Sigmoid colon (tissue), 7 donors: ENCODE measurements at places on chromosomes 16 and 17. TPM values are rescaled to one million over a fixed set of nuclear protein-coding genes. Genes with fewer than 3 reads are reported as not detected.

MRPL58 gene
- total RNA-seq: 104 TPM

ST6GALNAC1 gene
- 4.6 TPM for total RNA-seq

ZBTB4 gene
- total RNA-seq: 42.5 TPM

OR1A1 gene
- not detected for total RNA-seq

SOX9 gene
- 0.49 TPM for total RNA-seq

RAMP2 gene
- total RNA-seq: 26.6 TPM

TBCD gene
- total RNA-seq: 69.0 TPM

ZNF319 gene
- 4.1 TPM for total RNA-seq

CRHR1 gene
- total RNA-seq: not detected

SLC13A2 gene
- total RNA-seq: under 0.01 TPM

SLC6A2 gene
- not detected for total RNA-seq

PRSS36 gene
- 7.3 TPM for total RNA-seq

CAMKK1 gene
- 6.4 TPM for total RNA-seq

SLC6A4 gene
- not detected for total RNA-seq

DNA sequence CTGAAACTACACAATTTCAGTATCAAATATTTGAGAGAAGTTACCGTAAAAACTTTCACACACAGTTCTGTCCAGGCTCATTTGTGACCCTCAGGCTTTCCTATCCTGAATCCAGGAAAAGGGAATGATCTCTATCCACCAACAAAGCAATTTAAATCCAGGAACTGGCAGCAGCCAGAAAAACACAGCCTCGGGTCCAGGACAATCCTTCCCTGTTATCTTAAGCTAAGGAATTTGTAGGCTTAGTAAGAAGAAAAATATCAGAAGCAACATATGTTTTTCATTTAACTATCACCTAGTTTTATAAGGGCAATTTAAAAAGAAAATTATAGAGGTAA is 47.1 kb downstream of the TEX2 start:
- peak overlapping the region; percentile 64 for H3K27ac ChIP-seq
- no peak overlapping the region for H3K4me3 ChIP-seq
- no peak for DNase-seq
- peaks cover 9% of the 10 kb centered on the region for H3K36me3 ChIP-seq
- peaks cover 60% of the 10 kb centered on the region for H3K4me1 ChIP-seq

DNA sequence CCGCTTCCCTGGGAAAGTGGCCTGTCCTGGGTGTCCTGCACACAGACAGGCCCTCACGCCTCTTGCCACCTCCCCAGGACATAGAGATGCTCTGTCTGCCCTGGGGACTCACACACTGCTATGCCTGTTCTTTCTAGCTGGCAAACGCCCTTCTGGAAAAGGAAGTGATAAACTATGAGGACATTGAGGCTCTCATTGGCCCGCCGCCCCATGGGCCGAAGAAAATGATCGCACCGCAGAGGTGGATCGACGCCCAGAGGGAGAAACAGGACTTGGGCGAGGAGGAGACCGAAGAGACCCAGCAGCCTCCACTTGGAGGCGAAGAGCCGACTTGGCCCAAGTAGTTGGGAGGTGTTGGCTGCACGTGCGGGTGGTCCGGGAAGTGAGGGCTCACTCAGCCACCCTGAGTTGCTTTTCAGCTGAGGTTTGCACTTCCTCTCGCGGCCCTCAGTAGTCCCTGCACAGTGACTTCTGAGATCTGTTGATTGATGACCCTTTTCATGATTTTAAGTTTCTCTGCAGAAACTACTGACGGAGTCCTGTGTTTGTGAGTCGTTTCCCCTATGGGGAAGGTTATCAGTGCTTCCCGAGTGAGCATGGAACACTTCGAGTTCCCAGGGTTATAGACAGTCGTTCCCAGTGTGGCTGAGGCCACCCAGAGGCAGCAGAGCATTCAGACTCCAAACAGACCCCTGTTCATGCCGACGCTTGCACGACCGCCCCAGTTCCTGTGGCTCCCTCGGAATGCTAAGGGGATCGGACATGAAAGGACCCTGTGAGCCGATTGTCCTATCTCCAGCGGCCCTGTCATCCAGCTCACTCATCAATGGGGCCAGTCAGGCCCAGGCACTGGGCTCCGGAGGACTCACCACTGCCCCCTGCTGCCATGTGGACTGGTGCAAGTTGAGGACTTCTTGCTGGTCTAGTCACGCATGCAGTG is 3.5 kb upstream of the RPL13 start:
- H3K27me3 ChIP-seq: no peaks in the 10 kb centered on the region
- H3K4me3 ChIP-seq: no peak overlapping the region
- no peak overlapping the region for H3K27ac ChIP-seq
- DNase-seq: peak; percentile 81

GRCh38 chr17:49435671-49436029 is 21.0 kb upstream of the PHB1 start:
- H3K4me1 ChIP-seq: no peaks in the 10 kb centered on the region
- peaks cover 25% of the 10 kb centered on the region for H3K27me3 ChIP-seq
- H3K36me3 ChIP-seq: no peaks in the 10 kb centered on the region
- no peak overlapping the region for H3K4me3 ChIP-seq
- no peak overlapping the region for H3K27ac ChIP-seq
- no peak for DNase-seq

- no peak overlapping the region for H3K27ac ChIP-seq
- no peaks in the 10 kb centered on the region for H3K27me3 ChIP-seq
- H3K4me3 ChIP-seq: no peak overlapping the region
- no peaks in the 10 kb centered on the region for H3K36me3 ChIP-seq
Measured at GRCh38 chr16:73480381-73480780, 432.5 kb upstream of the ZFHX3 start.

DNA sequence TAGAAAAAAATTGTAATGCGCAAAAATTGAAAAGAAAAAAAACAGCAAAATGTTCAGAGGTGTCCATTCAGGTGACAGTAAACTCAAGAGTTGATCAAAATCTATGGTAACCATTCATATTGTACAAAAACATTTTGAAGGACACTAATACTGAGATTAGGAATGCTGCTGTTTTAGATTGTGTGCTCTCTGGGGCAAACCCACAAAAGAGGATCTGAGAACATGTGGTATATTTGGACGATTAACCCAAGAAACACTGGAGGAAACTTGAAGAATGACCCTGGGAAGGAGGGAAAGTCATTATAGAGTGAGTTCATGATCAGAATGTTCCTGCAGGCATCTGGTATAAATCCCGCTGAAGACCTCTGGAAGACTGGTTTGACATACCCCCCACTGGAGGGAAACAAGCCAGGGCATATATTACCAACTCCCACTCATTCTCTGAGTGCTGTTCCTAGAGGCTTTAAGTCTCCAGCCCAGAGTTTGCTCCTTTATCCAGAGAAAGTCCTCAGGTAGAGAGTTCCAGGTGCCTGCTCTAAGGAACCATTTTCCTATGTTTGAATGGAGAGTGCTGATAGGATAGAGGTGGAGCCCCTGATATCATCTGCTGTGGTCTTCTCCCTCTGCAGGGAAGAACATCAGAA is 1.2 kb downstream of the KRTAP4-2 start:
- H3K36me3 ChIP-seq: no peaks in the 10 kb centered on the region
- H3K27me3 ChIP-seq: no peaks in the 10 kb centered on the region
- no peaks in the 10 kb centered on the region for H3K4me1 ChIP-seq

- H3K27me3 ChIP-seq: peaks cover 11% of the 10 kb centered on the region
- H3K4me1 ChIP-seq: peaks cover 23% of the 10 kb centered on the region
- H3K4me3 ChIP-seq: no peak overlapping the region
- peak; percentile 12 for DNase-seq
Measured at GRCh38 chr17:17493986-17494466, 2.2 kb downstream of the RASD1 start.

- no peaks in the 10 kb centered on the region for H3K27me3 ChIP-seq
- H3K4me1 ChIP-seq: peaks cover 67% of the 10 kb centered on the region
- H3K36me3 ChIP-seq: no peaks in the 10 kb centered on the region
- peak overlapping the region; percentile 82 for H3K27ac ChIP-seq
Measured at GRCh38 chr16:15973421-15973820, 24.0 kb downstream of the ABCC1 start.

- peaks cover 21% of the 10 kb centered on the region for H3K36me3 ChIP-seq
- peak; percentile 73 for DNase-seq
- peak overlapping the region; percentile 99 for H3K27ac ChIP-seq
- peak overlapping the region; percentile 89 for H3K4me3 ChIP-seq
- H3K27me3 ChIP-seq: no peaks in the 10 kb centered on the region
Measured at GRCh38 chr17:81869221-81870130, 1.7 kb downstream of the ARHGDIA start.

DNA sequence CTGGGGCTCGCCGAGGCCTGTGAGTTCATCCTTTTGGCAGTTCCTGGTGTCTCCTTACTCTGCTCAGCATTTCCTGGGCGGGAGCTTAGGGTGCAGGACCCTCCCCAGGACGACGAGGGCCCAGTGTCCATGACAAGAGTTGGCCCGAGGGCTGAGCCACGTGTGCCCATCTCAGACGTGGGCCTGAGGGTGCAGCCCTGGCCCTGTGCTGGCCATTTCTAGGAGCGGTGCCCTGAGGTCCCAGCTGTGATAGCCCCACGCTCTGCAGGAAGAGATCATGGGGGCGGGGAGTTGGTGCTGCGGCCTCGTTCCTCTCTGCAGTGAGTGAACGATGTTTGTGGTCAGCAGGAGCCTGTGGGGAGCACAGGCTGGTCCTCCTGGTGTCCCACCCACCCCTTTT is 6.0 kb upstream of the MC1R start:
- peaks cover 11% of the 10 kb centered on the region for H3K4me1 ChIP-seq
- peaks cover 11% of the 10 kb centered on the region for H3K36me3 ChIP-seq
- H3K27me3 ChIP-seq: no peaks in the 10 kb centered on the region
- H3K27ac ChIP-seq: no peak overlapping the region
- H3K4me3 ChIP-seq: no peak overlapping the region

GRCh38 chr17:16872351-16873173 is 99.4 kb downstream of the TNFRSF13B start:
- no peaks in the 10 kb centered on the region for H3K36me3 ChIP-seq
- H3K4me3 ChIP-seq: no peak overlapping the region
- H3K4me1 ChIP-seq: no peaks in the 10 kb centered on the region
- no peak for DNase-seq

GRCh38 chr17:48335858-48336500 is 94.0 kb downstream of the SKAP1 start:
- H3K4me3 ChIP-seq: no peak overlapping the region
- peaks cover 75% of the 10 kb centered on the region for H3K27me3 ChIP-seq
- DNase-seq: no peak
- H3K4me1 ChIP-seq: no peaks in the 10 kb centered on the region
- H3K27ac ChIP-seq: no peak overlapping the region

DNA sequence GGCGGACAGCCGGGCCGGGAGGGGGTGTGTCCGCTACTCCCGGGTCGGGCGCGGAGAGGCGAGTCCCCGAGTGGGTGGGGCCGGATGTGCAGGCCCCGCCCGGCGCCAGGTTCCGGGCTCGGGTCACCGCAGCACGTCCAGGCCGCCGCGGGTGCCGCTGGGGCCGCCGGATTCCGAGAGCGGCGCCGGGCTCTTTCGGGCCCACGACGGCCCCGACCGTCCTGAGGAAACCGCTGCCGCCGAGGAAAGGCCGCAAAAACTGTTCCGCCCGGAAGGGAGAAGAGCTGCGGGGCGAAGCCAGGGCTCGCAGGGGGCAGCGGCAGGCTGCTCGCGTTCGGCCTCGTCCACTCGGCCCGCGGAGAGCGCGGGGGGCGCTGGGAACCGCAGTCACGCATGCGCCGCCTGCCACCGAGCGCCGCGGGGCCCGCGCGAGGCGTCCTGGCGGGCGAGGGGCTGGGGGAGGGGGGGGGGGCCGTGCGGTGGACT is at the start of gene ZKSCAN2:
Gene ZKSCAN2, minus strand, starts transcription at position 376 of the 486 bp plus-strand sequence. CDS start 718 bp downstream, outside the sequence.
- peak; percentile 95 for DNase-seq
- peaks cover 17% of the 10 kb centered on the region for H3K36me3 ChIP-seq

GRCh38 chr16:85463672-85464382 is 149.3 kb upstream of the GSE1 start:
- no peak overlapping the region for H3K4me3 ChIP-seq
- H3K4me1 ChIP-seq: peaks cover 67% of the 10 kb centered on the region
- no peaks in the 10 kb centered on the region for H3K36me3 ChIP-seq
- H3K27me3 ChIP-seq: no peaks in the 10 kb centered on the region
- no peak for DNase-seq
- H3K27ac ChIP-seq: no peak overlapping the region

DNA sequence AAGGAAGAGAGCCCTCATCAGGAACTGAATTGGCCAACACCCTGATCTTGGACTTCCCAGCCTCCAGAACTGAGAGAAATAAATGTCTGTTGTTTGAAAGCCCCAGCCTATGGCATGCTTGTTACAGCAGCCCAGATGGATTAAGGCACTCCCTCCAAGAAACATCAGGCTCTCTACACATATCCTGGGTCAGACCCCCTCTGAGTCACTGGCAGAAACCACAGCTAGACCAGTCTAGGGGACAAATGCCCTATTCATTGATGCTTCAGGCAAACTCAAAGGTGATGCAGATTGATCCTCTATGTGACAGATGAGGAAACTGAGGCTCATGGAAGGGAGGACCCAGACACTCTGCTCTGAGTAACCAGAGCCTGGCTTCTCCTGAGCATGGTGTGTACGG is 116.8 kb downstream of the WSCD1 start:
- no peak for DNase-seq
- H3K36me3 ChIP-seq: no peaks in the 10 kb centered on the region
- H3K4me3 ChIP-seq: no peak overlapping the region
- H3K27ac ChIP-seq: no peak overlapping the region
- no peaks in the 10 kb centered on the region for H3K27me3 ChIP-seq

DNA sequence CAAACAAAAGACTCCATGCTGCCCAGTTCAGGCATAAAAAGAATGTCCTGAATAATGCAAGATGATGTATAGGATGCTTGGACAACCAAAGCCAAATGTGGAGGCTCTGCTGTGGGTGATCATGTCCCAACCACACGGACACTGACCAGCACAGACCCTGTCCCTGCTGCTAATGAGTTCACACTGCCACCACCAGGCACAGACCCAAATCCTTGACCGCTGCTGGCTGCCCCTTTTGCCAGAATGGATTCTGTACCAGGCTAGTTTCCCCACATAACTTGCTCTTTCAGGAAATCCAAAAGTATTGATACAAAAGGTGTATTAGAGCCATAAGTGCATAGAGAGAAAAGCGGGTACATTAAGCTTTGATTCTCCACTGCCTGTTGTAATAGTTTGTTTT is 60.9 kb downstream of the XYLT1 start:
- DNase-seq: no peak
- H3K4me1 ChIP-seq: peaks cover 37% of the 10 kb centered on the region
- no peaks in the 10 kb centered on the region for H3K27me3 ChIP-seq
- no peaks in the 10 kb centered on the region for H3K36me3 ChIP-seq
- no peak overlapping the region for H3K4me3 ChIP-seq

GRCh38 chr17:57949649-57950048 is 5.6 kb downstream of the CUEDC1 start:
- DNase-seq: peak; percentile 80
- H3K36me3 ChIP-seq: no peaks in the 10 kb centered on the region
- no peak overlapping the region for H3K4me3 ChIP-seq
- peaks cover 94% of the 10 kb centered on the region for H3K4me1 ChIP-seq

DNA sequence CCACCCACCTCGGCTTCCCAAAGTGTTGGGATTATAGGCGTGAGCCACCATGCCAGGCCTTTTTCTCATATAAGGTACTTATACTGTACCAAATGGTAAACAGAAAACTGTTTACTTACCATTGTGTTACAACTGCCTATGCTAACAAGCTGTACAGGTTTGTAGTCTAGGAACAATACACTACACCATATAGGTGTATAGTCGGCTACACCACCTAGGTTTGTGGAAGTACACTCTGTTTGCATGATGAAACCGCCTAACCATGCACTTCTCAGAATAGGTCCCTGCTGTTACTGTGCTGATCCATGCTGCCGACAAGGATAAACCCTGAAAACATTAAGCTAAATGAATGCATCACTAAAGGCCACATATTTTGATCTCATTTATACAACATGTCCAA is 18.9 kb downstream of the DNAJA2 start:
- no peaks in the 10 kb centered on the region for H3K4me1 ChIP-seq
- H3K36me3 ChIP-seq: peaks cover 42% of the 10 kb centered on the region
- H3K27ac ChIP-seq: no peak overlapping the region
- DNase-seq: no peak
- no peaks in the 10 kb centered on the region for H3K27me3 ChIP-seq

GRCh38 chr17:73343739-73344454 is 32.1 kb upstream of the CDC42EP4 start:
- H3K4me3 ChIP-seq: peak overlapping the region; percentile 27
- peaks cover 68% of the 10 kb centered on the region for H3K4me1 ChIP-seq
- H3K27ac ChIP-seq: peak overlapping the region; percentile 96
- no peak for DNase-seq
- no peaks in the 10 kb centered on the region for H3K36me3 ChIP-seq
- H3K27me3 ChIP-seq: no peaks in the 10 kb centered on the region
